GM12878 (cell line): ENCODE measurements at places on chromosomes 6 and 20.

DNA sequence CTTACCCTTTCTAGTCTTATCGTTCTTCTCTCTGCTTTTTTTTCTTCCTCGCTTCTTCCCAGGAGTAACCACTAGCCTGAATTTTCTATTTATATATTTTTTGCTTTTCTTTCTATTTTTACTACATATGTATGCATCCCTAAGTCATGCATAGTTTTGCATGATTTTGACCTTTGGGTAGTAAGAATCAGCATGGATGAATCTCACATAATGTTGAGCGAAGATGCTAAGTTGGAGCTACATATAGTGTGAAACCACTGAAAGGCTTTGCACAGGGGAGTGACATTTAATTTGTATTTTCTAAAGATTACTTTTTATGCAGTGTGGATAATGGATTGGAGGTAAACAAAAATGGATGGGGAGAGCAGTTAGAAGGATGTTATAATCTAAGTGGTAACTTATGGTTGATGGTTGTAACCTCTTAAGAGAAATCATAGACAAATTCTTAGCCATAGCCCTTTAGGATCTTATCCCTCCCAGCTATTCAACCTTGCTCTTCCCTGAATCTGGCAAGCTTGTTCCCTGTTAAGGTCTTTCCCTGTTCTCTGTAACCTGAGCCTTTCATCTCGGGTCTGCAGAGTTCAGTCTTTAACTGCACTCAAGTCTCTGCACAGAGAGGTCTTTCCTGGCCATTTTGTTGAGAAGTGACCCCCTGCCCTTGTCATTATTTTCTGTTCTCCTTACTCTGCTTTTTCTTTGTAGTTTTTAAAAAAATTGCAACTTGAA, 18.0 kb downstream of the PEX7 start:
- no peak for DNase-seq

DNA sequence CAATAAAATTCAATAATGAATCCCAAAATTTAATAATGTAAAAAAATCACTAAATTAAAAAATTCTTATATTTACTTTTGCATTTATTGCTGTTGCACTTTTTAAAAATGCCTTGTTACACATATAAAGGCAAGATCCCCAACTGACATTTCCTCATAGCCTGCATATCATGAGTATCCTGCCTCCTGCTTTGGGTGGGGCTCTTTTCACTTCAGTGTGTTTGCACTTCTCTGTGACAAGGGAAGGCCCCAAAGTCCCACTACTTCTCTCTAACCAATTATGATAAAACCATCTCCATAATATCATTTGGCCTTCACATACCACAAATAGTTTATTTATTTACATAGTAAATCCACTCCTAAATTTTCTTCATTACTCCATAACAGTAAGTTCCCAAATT, 446.1 kb upstream of the MARCKS start:
- DNase-seq: no peak

GRCh38 chr6:119173249-119174084, 95.0 kb upstream of the FAM184A start:
- DNase-seq: no peak

DNA sequence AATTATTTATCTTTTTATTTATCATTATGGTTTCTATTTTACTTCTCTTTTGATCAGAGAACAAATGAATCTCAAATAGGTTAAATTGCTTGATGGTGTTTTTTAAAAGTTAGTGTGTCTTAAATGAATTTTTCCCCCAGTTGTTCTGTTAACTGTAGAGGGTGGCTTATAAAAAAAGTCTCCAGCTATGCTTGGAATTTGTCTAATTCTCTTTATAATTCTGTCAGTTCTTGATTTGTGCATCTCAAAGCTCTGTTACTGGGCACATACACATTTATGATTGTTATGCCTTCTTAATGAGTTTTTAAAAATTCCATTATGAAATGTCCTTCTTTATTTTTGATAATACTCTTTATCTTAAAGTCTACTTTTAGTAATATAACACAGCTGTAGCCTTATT, 58.0 kb downstream of the LIN28B start:
- DNase-seq: no peak

DNA sequence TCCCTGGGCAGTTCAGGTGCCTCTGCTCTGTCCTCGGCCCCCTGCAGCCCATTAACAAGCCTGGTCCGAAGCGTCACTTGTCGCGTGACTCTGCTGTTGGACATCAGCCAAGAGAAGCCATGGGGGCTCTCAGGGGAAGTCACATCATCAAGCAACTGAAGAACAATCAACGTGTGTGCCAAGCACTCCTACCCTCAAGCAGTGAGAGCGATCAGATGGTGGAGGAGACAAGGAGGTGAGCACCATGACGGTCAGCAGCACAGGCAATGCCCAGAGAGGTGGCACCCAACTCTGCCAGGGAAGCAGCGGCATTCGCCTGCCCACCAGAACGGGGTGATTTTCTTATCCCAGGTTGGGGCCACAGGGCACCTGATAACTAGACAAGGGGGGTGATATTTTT, 132.7 kb downstream of the AGPAT4 start:
- DNase-seq: no peak

- DNase-seq: no peak
Observed at GRCh38 chr6:26006086-26006939, 43.7 kb downstream of the TRIM38 start.

DNA sequence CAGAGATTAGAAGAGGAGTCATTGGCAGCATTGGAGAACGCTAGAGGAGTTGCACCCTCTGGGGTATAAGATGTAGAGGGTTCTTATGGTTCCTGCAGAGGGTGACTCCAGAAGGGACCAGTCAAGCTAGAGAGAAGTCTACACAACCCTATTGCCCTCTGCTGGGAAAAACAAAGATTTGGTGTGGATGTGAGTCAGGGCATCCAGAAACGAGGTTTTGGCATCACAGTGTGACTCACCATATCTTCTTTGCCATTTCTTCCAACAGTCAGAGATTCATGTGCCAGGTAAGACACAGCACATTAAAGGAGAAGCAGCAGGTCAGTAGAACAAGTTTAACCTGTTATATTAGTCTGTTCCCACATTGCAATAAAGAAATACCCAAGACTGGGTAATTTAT, 598.8 kb downstream of the MAFB start:
- no peak for DNase-seq

DNA sequence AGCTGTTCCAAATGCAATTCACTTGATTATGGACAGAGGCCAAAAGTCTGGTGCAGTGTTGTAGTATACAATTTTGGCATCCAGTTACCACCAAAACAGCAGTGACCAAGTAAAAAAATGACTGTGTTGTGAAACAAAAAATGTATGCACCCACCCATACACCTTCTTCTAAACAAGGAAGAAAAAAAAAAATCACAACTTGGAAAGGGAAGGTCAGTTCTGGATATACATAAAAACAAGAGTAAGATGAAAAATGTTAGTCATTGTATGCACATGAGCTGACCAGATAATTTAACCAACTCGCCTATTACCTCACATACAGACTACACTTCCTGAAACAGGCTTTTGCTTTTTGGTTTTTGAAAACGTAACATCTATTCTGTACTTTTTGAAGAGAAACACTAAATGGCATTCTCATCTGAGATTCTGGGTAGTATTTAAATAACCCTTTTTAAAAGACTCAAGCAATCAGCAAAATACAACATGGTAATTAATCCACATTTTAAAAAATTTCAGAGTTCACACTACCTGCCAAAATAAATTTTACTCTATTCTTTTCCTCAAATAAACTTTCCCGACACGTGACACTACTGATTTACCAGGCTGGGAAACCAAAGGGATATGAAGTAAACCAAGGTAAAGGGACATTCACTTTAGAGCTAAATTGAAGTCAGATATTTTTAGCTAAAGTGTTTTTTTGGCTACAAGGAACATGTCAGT, 141.6 kb upstream of the SHLD1 start:
- no peak for DNase-seq

- no peak for DNase-seq
Observed at GRCh38 chr6:160130729-160131484, 9.3 kb downstream of the SLC22A1 start.

- no peak for DNase-seq
Observed at GRCh38 chr6:148398678-148399077, 56.0 kb downstream of the SASH1 start.

GRCh38 chr6:161044335-161044734, 52.8 kb downstream of the MAP3K4 start:
- DNase-seq: no peak

DNA sequence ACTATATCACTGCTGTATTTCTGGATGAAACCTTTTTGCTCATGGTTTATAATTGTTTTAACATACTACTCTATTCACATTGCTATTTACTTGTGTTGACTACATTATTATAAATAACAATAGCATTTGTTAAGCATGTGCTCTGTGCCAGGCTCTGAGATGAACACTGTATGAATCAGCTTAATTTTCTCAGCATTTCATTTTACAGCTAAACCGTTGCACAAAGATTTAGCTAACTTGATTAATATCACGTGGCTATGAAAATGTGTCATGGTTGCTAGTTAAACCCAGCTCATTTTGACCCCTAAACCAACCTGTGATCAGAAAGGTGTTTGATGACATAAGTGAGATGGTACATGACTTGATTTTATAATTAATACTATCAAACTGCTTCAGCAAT, 77.5 kb downstream of the NCOA7 start:
- no peak for DNase-seq

DNA sequence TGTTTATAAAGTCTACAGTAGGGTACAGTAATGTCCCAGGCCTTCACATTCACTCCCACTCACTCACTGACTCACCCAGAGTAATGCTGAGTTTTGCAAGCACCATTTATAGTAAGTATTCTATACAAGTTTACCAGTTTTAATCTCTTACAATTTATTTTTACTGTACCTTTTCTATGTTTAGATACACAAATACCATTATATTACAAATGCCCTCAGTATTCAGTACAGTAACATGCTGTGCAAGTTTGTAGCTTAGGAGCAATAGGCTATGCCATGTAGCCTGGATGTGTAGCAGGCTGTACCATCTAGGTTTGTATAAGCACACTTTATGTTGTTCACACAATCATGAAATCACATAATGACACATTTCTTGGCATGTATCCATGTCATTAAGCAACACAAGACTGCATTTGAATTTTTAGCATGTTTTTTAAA, 673.6 kb downstream of the CD109 start:
- DNase-seq: no peak

DNA sequence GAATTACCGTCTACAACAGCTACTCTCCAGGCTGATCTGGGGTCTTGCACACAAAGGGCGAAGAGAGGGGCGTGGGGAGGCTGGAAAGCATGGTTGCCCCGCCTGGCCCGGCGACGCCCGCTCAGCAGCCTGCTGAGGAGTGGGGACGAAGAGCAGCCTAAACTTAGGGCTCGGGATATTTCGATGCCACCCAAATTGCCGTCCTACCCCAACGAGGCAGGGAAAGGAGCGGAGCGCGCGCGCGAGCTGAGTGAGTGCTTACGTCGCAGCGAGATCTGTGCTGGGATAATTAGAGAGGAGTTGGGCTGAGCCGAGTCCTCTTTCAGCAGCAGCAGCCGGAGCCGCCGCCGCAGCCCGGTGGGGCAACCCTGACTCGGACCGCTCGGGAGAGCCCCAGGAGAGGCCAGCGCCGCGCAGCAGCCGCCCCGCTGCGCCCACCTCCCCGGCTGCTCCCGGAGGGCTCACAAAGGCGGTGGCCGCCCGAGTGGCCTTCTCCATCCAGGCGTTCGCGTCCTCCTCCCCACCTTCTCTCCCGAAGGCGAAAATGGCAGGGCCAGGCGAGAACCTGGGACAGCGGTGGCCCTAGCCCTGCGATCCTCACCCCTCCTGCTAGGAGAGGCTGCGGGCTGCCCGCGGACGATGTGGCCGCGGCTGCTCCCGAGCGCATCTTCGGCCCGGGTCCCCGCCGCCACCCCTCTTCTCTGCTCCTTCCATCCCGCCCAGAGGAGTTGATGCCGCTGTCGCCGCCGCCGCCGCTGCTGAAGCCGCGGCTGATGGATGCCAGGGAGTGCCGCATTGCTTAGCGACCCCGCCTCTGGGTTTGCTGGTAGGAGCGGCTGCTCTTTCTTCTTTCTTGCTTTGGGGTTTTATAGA, at the start of gene CLVS2:
CLVS2 (plus strand) TSS at position 315 of the 873 bp plus-strand sequence. CDS start 1,543 bp downstream, outside the sequence.
- DNase-seq: no peak

- DNase-seq: no peak
Observed at GRCh38 chr6:108117427-108118358, 43.2 kb upstream of the OSTM1 start.

DNA sequence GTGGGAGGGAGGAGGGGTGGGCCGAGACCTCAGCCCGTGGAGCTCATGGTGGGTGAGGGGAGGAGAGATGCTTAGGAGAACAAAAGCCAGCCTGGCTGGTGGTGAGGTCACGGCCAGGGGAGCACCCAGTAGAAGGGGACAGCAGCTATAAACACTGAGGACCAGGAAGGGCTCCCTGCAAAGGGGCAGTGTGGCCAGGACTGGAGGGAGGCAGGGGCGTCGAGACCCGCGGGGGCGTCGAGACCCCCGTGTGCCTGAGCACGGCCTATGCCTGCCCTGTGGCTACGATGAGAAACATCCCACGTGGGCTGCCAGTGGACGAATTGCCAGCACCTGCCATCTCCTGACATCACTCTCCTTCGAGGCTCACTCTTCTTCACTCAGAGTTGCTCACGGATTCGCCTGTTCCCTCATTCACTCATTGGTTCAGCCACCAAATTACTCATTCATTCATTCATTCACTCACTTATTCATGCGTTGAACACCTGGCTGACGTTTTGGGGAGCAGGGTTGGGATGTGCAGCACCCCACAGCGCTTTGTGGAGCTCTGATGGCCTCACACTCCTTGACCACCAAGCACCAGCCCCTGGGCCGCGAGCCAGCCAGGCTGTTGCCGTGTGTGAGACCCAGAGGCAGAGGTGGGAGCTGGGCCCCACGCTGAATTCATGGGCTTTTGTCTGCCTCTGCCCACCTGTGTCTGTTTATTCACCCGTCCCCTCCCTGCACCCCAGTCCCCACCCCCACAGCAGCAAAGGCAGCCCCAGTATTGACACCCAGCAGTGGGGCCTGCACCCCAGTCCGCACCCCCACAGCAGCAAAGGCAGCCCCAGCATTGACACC, 61.2 kb upstream of the BHLHE23 start:
- no peak for DNase-seq

DNA sequence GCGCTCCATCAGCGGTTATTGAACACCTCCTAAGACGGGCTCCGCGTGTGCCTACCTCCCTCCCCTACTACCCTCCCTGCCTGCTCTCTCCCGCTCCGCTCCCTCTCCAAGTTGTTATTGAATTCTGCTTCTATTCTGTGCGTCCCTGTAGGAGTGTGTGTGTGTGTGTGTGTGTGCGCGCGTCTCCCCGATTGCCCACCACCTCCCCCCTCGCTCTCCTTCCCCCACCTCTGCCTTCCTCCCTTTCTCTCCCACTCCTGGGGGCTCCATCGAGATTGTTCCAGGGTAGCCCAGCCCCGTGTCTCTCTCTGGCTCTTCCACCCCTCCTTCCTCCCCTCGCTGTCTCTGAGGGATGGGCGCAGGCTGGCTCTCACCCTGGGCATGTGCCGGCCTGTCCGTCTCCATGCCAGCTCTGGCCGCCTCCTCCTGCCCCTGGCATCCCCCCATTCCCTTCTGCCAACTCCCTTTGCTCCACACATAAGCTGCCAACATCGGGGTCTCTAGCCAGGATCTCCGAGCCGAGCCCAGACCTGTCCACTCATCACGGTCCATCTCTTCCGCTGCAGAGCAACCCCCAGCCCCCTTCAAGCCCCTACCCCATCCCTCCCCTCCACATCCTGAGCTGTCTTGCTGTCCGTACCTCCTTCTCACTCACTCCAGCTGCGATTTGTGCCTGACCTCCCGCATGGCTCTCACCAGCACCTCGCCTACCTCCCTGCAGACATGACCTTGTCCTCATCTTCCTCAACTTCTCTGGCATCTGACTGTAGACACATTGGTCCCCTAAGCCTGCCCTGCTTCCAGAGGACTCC, 68.5 kb downstream of the SRC start:
- no peak for DNase-seq
